ENCODE measurements at places on chromosomes 7 and 10.

DNA sequence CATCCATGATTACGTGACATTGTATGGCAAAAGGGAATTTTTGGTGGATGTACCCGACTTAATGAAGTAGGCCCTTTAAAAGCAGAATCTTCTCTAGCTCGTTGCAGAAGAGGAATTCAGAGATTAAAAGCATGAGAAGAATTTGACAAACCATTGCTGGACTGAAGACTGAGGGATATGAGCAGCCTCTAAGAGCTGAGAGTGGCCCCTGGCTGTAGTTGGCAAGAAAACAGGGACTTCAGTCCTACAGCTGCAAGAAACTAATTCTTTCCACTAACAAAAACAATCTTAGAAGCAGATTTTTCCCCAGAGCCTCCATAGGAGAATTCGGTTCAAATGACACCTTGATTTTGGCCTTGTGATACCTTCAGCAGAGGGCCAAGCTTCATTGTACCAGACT, 34.1 kb downstream of the MACC1 start:
- H3K27me3 ChIP-seq, result no peaks in the 10 kb centered on the region
- peaks cover 3% of the 10 kb centered on the region for H3K36me3 ChIP-seq
- no peak overlapping the region for H3K4me3 ChIP-seq
- H3K4me1 ChIP-seq, result peaks cover 1% of the 10 kb centered on the region
- no peak for DNase-seq

- no peak for DNase-seq
- H3K27me3 ChIP-seq, result no peaks in the 10 kb centered on the region
- no peaks in the 10 kb centered on the region for H3K36me3 ChIP-seq
- peaks cover 26% of the 10 kb centered on the region for H3K4me1 ChIP-seq
- no peak overlapping the region for H3K27ac ChIP-seq
These were observed 130.5 kb downstream of the WDR37 start for GRCh38 chr10:1186683-1186990.

DNA sequence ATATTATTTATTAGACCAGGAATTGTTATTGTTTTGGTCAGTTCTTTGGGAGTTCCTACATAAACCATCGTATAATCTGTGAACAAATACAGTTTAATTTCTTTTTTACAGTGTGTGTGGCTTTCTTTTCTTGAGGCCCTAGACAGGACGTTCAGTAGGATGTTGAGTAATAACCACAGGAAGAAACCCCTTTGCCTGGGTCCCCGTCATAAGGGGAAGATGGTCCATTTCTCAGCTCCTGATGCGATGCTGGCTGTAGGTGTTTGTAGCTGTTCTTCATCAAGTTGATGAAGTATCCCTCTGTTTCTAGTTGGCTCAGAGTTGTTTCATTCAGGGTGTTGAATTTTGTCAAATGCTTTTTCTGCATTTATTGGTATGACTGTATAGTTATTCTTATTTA, 219.7 kb upstream of the ADARB2 start:
- no peaks in the 10 kb centered on the region for H3K36me3 ChIP-seq
- no peak overlapping the region for H3K4me3 ChIP-seq
- no peak overlapping the region for H3K27ac ChIP-seq

DNA sequence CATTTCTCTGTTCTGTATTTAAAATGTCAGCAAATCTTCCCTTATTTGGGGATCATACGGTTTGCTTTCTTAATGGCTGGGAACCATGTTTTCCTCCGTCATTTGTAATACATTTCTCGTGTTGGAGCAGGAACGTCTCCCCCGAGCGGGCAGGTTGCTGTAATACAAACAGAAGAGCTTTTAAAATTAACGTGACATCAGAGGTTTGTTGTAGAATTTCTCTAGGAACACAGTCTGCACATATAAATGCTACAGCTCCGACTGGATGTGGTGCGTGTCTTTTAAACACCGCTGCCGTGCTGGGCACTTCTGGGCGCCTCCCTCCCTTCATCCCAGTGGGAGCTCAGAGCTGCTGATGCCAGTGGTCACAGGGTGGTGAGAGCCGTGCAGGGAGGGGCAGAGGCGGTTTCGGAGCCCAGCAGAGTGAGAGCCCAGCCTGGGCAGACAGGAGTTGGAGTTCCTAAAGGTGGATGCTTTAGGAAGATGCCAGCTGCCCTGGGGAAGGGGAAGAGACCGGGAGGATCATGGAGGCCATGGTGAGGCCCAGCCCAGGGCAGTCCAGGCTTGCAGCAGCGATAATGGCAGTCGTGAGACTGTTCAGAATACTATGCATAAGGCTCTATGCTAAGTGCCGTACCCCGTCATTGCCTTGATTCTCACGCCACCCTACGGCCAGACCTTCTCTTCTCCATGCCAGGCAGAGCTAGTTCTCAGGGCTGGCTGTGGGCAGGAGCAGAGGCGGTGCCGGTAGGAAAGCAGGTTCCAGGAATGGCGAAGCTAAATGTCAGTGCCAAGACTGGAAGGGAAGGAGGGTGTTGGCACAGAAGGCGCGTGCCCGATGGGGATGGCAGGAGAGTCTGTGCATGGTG, 96.2 kb downstream of the GLRX3 start:
- H3K4me1 ChIP-seq, result no peaks in the 10 kb centered on the region
- no peak for DNase-seq
- no peak overlapping the region for H3K27ac ChIP-seq
- no peaks in the 10 kb centered on the region for H3K36me3 ChIP-seq
- H3K4me3 ChIP-seq, result no peak overlapping the region

DNA sequence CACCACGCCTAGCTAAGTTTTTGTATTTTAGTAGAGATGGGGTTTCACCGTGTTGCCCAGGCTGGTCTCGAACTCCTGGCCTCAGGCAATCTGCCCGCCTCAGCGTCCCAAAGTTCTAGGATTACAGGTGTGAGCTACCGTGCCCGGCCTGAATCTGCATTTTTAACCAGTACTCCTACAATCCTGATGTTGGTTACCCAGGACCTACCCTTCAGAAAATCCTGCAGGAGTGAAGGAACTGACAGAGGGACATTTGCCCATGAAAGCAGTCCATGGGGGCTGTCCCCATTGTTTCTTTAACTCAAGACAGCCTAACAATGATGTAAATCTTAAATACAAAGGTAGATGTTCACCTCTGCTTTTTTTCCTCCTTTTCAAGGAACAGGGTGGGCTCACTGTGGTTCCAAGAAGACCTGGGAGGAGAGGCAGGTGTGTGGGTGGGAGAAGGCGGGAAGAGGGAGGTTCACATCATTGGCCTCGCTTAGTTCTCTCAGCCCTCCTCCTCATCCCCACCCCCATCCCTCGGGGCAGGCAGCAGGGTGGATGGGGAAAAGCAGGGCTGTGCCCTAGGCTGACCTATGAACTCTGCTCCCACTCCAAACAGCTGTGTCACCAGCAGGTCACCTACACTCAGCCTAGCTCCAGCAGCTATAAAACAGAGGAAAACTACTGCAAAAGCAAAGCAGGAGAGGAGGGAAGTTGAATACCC, 13.5 kb downstream of the LRRC20 start:
- peaks cover 2% of the 10 kb centered on the region for H3K36me3 ChIP-seq
- no peak overlapping the region for H3K4me3 ChIP-seq
- no peak for DNase-seq
- H3K27ac ChIP-seq, result no peak overlapping the region

- DNase-seq, result no peak
- peaks cover 27% of the 10 kb centered on the region for H3K27me3 ChIP-seq
- H3K4me3 ChIP-seq, result no peak overlapping the region
- no peaks in the 10 kb centered on the region for H3K36me3 ChIP-seq
These were observed 3.4 kb downstream of the CCDC136 start for GRCh38 chr7:128795129-128795528.

- DNase-seq, result no peak
- no peaks in the 10 kb centered on the region for H3K4me1 ChIP-seq
- no peak overlapping the region for H3K4me3 ChIP-seq
- no peak overlapping the region for H3K27ac ChIP-seq
- H3K27me3 ChIP-seq, result no peaks in the 10 kb centered on the region
- peaks cover 44% of the 10 kb centered on the region for H3K36me3 ChIP-seq
These were observed 10.0 kb downstream of the SLC25A28 start for GRCh38 chr10:99610221-99610620.

DNA sequence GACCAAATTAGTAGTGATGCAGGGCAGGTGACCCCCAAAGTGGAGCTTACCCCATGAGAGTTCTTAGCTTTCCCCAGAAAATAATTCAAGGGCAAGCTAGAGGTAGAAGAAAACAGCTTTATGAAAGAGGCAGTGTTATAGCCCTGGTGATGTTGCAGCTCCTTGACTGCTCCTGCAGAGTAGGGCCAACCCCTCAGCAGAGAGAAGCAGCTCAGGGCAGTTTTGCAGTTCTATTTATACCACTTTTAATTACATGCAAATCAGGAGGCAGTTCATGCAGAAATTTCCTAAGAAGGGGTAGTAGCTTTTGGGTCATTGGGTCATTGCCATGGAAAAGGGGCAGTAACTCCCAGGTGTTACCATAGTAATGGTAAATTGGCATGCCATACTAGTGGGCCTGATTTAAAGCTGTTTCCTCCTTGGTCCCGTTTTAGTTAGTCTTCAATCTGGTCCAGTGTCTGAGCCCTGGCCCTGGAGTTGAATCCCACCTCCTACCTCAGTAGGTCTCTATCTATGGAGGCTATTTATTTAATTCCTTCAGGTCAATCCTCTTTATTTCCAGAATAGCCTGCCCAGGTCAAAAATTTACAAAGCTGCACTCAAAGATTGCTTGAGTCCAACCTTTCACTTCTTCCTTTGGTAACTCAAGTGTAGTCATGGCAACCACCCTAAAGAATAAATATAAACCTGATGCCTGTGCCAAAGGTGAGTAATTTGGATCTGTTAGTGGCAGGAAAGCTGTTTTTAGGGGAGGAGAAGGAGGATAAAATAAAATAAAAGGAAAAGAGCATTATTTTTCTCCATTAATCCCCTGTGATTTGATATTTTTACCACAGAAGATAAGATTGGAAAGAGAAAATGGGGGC, 29.5 kb downstream of the PLXDC2 start:
- H3K27ac ChIP-seq, result no peak overlapping the region
- H3K27me3 ChIP-seq, result no peaks in the 10 kb centered on the region
- H3K4me1 ChIP-seq, result no peaks in the 10 kb centered on the region
- H3K4me3 ChIP-seq, result no peak overlapping the region
- DNase-seq, result peak; percentile 24

- DNase-seq, result no peak
- peaks cover 59% of the 10 kb centered on the region for H3K36me3 ChIP-seq
- no peak overlapping the region for H3K4me3 ChIP-seq
- H3K27me3 ChIP-seq, result no peaks in the 10 kb centered on the region
- H3K4me1 ChIP-seq, result no peaks in the 10 kb centered on the region
- H3K27ac ChIP-seq, result no peak overlapping the region
These were observed 22.7 kb downstream of the MCMBP start for GRCh38 chr10:119849944-119850343.

DNA sequence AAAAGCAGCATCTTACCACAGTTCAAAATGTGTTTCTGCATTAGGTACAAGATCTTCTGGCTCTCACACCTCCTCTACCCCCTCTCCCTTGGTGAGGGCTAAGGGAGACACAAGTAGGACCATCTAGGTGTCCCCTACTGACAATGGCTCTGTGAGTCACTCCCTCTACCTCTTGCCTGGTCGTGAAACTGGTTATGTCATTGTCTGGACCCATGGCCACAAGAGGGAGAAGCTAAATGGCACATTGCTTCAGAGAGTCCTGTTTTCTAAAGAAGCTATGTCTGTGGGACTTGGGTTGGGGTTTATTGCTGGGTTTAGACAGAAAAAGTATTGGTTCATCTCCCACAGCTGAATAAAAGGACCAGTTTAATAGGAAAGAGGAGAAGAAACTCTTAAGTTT, 4.0 kb upstream of the PLXNA4 start:
- no peaks in the 10 kb centered on the region for H3K36me3 ChIP-seq
- H3K27ac ChIP-seq, result no peak overlapping the region
- H3K27me3 ChIP-seq, result peaks cover 49% of the 10 kb centered on the region
- H3K4me1 ChIP-seq, result peaks cover 2% of the 10 kb centered on the region

DNA sequence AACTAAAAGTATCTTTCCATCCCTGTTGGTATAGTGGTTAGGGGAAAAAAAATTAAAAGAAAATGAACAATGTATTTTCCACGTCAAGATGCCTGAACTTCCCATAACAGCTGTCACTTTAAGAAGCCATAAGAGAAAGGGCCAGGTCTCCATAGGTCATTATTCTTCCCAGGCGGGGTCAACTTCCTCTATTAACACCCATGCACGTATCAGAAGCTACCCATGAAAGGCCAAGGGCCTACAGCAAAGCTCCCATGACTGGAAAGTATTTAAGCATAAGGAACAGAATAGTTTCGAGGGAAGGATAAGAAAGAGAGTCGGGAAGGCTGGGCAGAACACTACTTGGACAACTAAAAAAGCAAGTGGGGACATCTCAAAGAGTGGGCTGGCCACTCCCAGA, 40.1 kb downstream of the RBM28 start:
- no peaks in the 10 kb centered on the region for H3K27me3 ChIP-seq
- DNase-seq, result no peak
- peaks cover 4% of the 10 kb centered on the region for H3K4me1 ChIP-seq
- H3K27ac ChIP-seq, result no peak overlapping the region
- H3K4me3 ChIP-seq, result no peak overlapping the region

DNA sequence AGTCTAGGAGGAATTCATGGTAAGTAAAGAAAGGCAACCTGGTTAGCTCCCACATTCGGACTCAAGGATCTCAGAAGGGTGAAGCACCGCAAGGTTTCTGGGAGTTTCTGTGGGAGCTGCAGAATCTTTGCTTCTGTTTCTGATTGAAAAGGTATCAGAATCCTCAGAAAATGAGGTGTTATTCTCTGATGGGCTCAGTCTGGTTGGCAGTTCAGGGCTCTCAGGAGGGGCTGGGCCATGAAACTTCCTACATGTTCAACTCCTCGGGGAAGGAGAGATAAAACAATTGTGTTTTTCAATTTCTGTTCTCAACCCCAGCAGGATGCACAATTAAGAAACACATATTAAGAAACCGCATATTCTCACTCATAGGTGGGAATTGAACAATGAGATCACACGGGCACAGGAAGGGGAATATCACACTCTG, 9.1 kb downstream of the OR2A7 start:
- no peak for DNase-seq
- H3K27me3 ChIP-seq, result no peaks in the 10 kb centered on the region
- no peaks in the 10 kb centered on the region for H3K36me3 ChIP-seq
- H3K4me3 ChIP-seq, result no peak overlapping the region
- H3K4me1 ChIP-seq, result no peaks in the 10 kb centered on the region
- no peak overlapping the region for H3K27ac ChIP-seq

DNA sequence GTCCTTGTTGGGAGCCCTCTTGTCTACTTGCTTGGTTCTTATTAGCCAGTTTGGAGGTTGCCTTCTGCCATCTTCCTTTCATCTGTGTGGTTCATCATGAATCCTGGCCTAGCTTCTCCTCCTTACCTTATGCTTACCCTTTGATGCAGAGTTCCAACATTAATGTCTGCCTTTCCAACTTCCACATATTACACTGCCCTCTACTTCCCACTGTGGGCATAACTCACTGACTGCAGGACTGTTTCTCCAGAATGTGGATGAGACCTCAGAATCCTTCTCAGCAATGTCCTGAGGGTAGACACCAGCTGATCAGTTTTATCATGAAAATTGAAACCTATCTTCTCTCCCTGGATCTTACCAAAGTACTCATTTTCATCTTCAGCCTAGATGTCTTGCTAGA, 491.0 kb downstream of the LRMDA start:
- no peaks in the 10 kb centered on the region for H3K27me3 ChIP-seq
- H3K27ac ChIP-seq, result no peak overlapping the region
- no peak overlapping the region for H3K4me3 ChIP-seq
- H3K4me1 ChIP-seq, result no peaks in the 10 kb centered on the region

GRCh38 chr7:149764481-149765398, 8.6 kb downstream of the ZNF467 start:
- no peak for DNase-seq
- H3K4me3 ChIP-seq, result no peak overlapping the region
- H3K36me3 ChIP-seq, result peaks cover 3% of the 10 kb centered on the region

GRCh38 chr7:28999427-28999826, 41.3 kb upstream of the TRIL start:
- no peak overlapping the region for H3K4me3 ChIP-seq
- no peaks in the 10 kb centered on the region for H3K36me3 ChIP-seq
- H3K4me1 ChIP-seq, result no peaks in the 10 kb centered on the region
- no peak for DNase-seq

- H3K4me3 ChIP-seq, result no peak overlapping the region
- no peaks in the 10 kb centered on the region for H3K36me3 ChIP-seq
- DNase-seq, result no peak
These were observed 43.0 kb downstream of the PKD1L1 start for GRCh38 chr7:47905076-47905920.
